Activated CD8-positive, alpha-beta memory T cell treated with anti-CD3 and anti-CD28 coated beads, Interleukin-2, amount 50 U/mL, for 48 hours (primary cell): ENCODE measurements at places on chromosomes 16 and 17.

DNA sequence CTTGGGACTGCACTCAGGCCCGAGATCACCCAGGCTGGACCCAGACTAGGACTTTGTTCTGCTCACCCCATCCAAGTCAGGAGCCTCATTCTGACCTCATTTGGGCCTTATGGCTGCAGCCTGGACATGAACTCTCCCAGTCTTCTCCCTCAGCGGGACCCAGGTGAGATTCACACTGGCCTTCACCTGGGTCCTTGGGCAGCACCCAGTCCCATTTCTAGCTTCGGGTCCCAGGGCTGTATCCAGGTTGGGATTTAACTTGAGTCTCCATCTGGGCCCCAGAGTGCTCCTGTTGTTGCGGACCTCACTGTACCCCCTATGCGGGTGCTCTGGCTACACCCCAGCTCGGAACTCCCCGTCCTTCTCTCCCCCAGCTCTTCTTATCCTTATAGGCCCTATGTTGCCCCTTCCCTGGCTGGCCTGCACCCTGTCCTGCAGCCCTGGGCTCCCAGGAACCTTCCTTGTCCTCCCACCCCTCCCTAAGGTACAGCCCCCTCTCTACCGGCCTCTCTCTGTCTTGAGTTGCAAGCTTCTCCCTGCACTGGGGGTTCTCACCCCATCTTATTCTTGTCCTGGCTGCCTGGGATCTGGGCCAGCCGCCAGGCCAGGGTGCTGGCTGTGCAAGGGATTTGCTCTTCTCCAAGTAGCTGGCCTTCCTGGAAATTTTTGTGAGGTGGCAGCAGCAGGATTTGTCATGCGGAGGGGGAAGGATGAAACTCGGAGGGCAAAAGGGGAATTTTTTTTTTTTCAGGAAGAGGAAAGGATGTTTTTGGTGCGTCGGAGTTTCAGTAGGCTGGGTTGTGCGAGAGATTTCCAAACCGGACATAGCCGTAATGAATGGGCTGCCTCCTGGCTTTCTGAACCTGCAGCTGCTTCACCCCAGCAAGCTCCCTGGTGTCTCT, 904 bp downstream of the MAP2K3 start:
- DNase-seq: peak; percentile 59

- DNase-seq: no peak
Observed at GRCh38 chr17:41347869-41348760, 2.5 kb downstream of the KRT33A start.

DNA sequence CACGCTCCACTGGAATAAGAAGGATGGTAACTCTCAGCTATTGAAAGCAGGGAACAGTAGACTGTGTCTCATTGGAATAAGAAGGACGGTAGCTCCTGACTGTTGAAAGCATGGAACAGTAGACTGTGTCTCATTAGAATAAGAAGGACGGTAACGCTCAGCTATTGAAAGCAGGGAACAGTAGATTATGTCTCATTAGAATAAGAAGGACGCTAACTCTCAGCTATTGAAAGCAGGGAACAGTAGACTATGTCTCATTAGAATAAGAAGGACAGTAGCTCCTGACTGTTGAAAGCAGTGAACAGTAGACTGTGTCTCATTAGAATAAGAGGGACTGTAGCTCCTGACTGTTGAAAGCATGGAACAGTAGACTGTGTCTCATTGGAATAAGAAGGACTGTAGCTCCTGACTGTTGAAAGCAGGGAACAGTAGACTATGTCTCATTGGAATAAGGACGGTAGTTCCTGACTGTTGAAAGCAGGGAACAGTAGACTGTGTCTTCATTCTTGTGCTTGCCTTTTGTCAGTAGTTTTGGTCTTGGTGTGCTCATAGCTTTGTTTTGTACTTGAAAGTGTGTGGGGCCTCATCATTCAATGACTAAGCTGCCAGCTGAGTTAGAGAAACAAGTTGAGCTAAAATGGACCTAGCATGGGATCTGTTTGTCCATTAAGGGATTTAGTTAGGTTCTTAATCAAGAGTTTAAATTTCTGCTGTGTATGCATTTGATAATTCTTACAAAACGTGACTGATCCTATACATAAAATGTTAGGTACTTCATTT, 58.5 kb downstream of the BANP start:
- no peak for DNase-seq

DNA sequence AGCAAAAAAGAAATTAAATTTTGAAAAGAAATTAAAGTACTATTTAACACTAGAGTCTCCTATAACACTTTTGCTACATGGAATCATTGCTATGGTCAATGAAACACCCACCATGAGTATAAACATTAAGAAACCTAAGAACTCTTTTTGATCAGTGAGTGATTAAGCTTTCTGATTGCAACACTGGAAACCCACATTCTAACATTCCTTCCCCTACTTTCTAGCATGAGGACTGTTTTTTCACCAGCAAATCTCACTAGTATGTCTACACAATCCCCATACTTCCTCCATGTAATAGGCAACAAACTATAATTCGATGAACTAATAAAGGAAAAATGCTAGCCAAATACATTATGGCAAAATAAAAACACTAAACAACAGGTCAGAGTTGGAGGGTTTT, 54.7 kb downstream of the SKAP1 start:
- no peak for DNase-seq

DNA sequence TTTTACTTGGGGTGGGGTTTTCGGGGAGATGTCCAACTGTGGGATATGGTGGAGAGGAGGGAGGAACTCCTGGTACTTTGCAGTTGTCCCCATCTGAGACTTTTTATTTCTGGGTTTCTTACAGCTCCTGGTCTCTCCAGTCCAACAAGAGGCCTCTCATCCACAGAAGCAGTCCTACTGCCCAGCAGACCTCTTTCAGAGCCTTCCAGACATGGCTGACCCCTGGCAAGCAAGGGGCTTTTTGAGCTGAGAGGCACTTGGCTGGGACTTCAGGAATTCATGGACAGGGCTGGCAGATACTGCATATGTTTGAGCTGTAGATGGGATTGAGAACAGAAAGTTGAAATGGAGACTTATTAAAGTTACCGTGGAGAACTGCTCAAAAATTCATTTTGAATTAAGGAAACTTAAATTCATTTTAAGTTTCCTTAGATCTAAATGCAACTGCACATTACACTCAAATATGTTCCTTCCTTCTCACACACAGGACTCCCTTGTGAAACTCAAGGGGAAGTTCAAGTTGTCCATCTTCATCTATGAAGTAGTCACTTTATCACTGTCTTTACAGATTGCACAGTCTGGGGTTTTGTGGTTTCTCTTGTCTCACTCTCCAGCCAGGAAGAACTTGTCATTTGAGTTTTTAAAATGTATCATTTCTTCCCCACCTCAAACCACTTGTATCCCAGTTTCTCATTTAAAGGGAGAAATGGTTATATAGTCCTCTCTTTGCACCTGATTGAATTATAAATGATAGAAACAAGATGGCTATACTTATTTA, 1.1 kb downstream of the LASP1NB start:
- DNase-seq: no peak

DNA sequence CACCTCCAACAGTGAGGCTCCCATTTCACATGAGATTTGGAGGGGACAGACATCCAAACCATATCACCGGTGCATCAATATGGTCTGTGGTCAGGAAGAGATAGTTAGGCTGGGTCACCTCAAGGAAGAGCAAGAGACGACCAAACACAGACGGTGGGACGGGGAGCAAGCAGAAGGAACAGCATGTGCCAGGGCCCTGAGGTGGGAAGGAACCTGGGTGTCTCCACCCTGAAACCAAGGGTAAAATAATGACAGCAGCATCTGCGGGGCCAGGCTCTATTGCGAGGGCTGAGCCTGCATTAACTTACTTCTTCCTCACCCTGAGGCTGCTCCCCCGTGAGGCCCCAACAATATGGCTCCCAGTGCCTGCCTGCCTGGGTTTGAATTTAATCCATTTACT, 8.9 kb upstream of the PRSS21 start:
- no peak for DNase-seq

DNA sequence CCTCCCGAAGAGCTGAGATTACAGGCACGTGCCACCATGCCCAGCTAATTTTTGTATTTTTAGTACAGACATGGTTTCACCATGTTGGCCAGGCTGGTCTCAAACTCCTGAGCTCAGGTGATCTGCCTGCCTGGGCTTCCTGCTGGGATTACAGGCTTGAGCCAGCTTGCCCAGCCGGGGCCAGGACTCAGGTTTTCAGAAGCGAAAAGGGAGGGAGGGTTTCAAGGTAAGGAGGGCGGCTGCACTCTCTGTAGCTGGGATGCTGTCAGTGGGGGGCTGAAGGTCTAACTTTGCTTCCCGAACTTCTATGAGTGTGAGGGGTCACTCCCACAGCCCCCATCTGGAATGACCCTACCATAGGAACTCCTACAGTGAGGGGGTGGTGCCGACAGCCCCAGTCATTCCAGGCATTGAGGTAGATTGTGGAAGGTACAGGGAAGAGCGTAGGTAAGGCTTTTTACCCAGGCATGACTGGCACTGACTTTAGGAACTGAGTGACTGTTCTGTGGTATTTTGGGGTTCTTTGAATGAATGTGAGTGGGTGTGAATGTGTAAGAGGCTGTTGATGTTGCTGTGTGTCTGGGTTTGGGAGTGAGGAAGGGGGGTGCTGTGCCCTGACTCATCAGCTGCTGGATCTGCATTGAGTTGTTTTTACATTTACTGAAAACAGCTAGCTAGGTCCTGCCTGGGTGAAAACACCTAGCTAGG, 3.8 kb upstream of the C1QL1 start:
- peak; percentile 68 for DNase-seq

DNA sequence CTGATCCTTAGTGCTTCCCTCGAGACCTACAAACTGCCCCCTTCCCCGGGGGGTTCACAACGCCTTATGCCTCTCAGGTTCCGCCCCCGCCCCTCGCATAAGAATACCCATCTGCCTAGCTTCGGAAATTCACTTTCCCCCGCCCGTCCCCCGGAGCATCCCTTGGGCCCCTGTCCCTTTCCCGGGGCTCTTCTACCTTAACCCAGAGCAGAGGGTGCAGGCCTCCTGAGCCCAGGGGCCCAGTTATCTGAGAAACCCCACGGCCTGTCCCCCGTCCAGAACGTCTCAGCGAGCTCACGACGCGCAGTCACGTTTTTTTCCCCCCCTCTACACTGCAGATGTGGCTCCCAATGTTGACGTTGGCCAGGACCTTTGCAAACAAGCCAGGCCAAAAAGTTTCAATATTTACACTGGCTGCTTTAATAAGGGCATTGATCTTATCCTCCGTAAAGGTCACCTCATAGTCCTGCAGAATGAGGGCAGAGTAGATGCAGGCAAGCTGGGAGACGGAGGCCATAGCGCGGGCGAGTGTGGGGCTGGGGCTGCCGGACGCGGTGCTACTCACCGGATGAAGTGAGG, 1.4 kb upstream of the NBR1 start:
- DNase-seq: peak; percentile 64

DNA sequence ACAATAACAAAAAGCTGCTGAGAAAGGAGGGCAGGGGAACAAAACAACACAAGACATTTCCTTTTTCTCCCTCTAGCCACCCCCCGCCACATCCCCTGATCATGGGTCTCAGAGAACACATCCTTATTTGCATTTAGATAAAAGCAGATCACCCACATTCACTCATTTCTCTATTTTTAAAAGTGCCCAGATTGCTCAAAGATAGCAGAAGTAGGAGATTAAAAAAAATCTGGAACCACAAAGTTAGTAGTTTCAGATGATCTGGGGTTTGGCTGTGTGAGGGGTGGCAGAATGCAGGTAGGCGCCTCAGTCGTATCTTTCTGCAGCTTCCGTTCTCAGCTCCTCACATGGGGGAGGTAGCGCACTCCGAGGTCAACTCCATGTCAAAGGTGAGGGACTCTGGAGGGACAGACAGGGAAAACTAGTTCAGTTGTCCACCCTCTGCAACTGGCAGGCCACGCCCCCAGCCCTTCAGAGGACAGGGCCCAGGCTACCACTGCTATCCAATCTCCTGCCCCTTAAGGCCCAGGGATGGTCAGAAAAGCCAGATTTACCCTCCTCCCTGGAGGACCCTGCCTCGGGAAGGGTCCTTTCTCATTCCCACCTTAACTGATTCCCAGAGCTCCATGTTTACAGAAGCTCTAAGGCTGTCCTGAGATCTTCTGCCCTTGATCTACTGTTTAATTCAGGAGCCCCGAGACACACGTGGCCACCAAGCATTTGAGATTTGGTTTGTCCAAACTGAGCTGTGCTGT, 27.3 kb downstream of the STAT5A start:
- no peak for DNase-seq

DNA sequence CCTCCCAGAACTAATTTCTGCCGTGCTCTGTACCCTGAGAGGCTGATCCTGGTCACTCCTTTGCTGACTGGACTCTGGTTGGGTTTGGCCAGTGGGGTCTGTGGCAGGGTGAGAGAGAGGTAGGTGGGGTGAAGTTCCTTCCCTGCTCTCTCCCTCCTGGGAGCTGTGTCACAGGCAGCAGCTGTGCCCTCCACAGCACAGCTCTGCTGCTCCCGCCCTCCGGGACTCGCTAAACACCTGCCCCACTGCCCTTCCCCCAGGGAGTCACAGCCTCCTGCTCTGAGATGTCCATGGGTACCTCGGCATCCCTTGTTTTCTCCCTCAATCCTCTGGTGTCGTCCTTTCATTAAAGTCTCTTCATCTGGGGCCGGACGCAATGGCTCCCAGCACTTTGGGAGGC, 66.4 kb downstream of the SRCIN1 start:
- no peak for DNase-seq

DNA sequence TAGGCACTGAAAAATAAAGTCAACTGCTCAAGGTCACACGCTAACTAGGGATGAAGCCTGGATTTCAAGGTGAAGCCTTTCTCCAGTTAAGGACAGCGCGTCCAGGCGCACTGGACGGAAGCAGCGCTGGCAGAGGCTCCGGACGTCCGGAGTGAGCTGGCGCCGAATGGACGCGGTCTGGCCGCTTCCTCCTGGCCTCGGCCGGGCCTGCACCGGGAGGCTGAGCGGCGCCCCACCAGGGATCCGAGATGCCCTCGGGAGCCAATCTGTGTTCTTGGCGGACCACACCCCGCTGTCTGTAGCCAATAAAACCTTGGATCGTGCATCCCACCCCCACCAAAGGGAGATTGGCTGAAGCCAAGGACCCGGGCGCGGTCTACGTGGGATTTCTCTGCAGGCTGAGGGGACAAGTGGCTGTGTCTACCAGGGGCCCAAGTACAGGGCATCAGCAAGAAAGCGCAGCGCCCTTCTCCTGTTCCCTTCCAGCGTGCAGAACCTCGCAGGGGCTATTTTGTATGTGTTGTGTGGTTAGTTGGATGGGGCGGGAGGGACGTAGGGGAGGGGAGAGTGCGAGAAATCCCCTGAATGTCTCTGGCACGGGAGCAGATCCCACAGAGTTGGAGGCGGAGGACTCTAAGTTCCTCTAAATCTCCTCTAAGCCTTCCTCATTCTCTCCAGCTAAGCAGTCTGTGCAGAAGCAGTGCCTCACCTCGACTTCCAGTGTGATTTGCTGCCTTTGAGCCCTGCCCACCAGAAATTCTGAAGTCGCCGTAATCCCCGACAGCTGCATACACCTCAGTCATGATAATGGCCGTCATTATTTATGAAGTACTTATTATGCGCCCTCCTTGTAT, 2.5 kb upstream of the AKAP10 start:
- DNase-seq: peak; percentile 49

GRCh38 chr17:81710514-81711308, 1.4 kb upstream of the SLC25A10 start:
- DNase-seq: peak; percentile 64
